ENCODE measurements at places on chromosomes 6 and 20.

DNA sequence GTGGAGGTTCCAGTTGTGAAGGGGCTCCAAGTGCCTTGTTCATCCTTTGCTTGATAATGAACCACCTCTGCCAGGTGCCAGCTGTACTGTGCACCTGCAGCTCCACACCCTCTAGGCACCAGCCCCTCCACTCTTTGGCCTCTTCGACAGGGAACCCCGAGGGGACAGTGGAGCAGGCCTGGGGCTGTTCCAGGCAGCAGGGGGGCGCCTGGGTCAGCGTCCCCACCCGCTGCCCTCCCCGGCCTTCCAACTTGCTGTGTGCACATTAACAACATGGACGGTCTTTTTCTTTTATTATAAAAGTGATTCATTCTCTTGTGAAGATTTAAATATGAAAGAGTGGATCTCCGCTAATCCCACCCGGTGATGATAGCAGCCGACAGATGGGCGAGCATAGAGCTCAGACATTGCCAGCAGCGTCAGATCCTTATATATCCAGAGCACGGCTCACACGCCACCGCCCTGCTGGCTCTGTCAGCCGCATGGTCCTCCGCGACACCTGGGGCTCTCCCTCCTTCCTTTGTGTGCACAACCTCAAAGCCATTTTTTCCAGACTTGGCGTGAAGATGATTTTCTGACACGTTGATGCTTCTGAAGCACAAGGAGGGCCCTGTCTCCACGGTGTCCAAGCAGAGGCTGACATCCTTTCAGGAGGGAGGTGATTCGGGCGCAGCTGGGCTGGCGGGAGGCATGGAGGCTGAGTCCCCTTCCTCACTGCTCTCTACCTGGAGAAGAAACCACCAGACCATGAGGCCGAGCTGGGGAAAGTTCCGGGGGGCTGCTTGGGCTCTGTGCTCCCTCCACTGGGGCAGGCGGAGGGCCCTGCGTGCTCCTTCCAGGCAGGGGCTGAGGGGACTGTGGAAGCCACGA is 22.2 kb upstream of the MRGBP start:
- DNase-seq = no peak

DNA sequence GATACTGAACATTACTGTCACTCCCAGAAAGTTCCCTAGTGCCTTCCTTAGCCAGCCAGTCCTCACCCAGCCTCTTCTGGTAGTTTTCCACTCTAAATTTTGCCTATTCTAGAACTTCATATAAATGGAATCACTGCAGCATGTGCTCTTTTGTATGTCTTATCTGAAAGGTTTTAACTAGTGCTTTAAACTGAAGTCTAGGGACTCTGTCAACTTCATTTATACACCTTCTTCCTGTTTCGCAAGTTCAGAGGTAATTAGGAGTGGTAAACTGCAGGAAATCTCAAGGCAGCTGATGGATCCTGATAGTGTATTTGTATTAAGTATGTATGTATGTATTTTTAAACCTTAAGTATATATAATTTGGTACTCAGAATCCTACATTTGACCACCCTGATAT is 94.3 kb downstream of the TCP11 start:
- no peak for DNase-seq

DNA sequence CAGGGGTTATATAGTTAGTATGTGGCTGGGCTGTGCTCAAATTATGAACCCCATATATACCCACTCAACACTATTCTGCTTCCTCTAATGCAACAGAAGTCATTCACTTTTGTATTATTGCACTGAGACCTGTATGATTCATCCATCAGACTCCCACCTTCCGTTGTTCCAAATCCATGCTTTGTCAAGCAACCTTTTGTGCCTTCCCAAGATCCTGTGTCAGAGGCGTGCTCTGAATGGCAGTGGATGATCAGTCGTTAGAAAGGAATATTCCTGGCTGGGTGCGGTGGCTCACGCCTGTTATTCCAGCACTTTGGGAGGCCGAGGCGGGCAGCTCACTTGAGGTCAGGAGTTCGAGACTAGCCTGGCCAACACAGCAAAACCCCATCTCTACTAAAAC is 103.2 kb downstream of the SH3BGRL2 start:
- no peak for DNase-seq

- no peak for DNase-seq
Observed at GRCh38 chr6:17865798-17866725, 121.4 kb downstream of the KIF13A start.

GRCh38 chr20:20303742-20304141 is 64.2 kb upstream of the INSM1 start:
- no peak for DNase-seq

DNA sequence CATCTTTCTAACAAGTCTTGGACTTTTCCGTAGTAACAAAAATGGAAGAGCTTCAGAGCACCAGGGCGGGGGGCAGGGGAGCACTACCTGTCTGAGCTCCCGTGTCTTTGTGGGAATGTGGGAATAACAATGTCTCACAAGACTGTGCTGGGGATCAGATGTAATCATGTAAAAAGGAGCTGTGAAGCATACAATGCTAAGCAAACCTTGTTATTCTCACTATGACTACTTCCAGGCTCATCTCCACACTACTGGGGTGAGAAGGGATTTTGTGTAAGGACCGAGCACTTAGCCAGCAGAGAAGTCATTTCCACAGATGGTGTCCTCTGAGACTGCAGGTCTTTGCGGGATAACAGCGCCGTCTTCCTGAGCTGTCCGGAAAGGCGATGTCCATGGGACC is 27.1 kb downstream of the PRR18 start:
- DNase-seq = no peak

DNA sequence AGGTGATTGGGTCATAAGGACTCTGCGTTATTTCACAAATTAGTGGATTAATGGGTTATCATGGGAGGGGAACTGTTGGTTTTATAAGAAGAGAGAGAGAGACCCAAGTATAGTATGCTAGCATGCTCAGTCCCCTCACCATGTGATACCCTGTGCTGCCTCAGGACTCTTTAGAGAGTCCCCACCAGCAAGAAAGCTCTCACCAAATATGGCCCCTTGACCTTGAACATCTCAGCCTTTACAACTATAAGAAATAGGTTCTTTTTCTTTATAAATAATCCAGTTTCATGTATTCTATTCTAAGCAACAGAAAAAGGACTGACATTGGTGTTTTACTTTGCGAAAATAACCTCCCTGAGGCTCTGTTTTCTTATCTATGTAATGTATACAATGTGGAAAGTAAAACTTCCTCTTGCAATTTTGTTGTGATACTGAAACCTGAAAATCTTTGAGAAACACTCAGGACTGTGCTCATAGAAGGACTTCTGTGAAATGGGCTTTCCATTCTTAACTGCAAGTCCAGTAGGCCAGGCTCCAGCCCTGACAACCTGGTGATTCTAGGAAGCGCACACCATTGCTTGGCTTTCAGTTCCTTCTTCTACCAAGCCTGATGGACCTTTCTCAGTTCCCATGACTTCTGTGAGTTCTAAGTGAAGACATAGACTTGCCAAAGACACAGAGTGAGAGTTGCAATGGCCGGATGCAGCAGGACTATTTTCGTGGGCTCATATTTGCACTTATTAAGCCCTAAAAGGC is 21.9 kb downstream of the SIRPD start:
- DNase-seq = no peak

GRCh38 chr6:104201557-104201956 is 658.2 kb downstream of the HACE1 start:
- no peak for DNase-seq

- no peak for DNase-seq
Observed at GRCh38 chr6:83378621-83379388, 52.0 kb downstream of the ME1 start.

GRCh38 chr20:17369506-17369905 is 142.7 kb downstream of the PCSK2 start:
- DNase-seq = no peak

GRCh38 chr20:37822141-37822601 is 80.8 kb upstream of the VSTM2L start:
- no peak for DNase-seq

DNA sequence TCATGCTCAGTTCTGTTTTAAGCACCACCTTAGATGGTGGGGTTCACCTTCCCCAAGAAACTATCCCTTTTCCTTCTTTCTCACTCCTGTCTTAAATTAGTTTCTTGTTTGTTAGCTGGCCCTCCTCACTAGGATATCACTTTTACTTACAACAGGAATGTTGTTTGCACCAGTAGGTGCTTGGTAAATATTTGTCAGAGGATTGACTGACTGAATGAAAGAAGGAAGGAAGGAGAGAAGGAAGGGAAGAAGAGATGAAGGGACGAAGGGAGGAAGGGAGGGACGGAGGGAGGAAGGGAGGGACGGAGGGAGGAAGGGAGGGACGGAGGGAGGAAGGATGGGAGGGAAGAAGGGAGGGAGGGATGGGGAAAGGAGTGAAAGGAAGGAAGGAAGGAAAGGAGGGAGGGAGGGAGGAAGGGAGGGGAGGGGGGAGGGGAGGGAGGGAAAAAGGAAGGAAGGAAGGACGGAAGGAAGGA is 505 bp upstream of the KCNK15 start:
- no peak for DNase-seq

DNA sequence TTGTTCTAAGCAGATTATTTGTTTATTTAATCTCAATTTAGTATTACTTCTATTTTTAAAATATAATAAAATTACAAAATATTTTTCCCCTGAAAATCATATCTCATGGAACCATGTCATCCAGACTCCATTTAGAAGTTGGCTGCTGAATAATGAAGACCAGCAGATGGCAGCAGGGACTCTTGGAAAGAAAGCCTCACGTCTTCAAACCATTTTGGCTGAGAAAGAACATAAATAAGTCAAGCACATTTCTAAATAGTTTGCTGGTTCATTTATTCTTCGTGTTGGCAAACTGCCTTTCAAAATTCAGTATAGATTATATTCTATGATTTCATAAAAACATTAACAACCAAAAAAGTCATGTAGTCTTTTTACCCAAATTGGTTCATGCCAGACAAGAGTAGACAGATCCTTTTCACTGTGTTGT is 71.7 kb downstream of the RCAN2 start:
- DNase-seq = peak; percentile 4

DNA sequence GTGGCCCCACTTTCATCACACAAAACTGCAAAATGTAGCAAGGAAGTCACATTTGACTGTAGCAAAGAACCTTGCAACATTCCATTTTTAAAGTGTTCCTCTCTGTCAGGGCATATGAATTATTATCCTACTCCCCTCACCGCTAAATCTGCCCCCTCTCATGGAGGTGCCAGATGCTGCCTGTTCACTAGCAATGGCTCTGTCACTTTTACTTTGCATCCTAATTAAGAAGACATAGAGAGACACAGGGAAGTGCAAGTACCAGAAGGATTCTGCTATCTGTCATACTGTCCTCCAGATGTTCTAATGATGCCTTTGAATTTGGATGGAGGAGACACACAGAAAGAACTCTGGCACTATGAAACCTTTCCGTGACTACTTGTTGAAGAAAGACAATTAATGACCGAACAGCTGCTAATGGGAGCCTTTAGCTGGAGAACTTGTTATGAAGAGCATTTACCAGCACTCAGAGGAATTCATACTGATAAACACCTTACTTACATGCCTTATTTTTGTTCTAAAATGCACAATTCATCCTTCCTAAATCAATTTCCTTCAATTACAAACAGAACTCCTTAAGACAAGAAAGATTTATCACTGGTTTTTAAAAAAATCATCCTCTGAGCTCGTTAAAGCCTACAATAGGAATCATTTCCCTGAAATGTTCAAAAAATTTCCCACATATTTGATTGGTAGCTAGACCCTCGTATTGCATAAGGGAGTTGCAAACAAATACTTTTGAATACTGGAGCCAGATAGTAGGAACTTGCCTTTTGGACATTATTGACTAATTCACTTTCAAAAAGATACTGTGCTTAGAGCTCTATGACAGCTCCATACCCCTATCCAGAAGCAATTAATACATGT is 292.6 kb downstream of the UBE3D start:
- no peak for DNase-seq

GRCh38 chr6:36353411-36353915 is 16.8 kb upstream of the BNIP5 start:
- DNase-seq = no peak

- DNase-seq = no peak
Observed at GRCh38 chr6:154304191-154304590, 52.4 kb downstream of the IPCEF1 start.

DNA sequence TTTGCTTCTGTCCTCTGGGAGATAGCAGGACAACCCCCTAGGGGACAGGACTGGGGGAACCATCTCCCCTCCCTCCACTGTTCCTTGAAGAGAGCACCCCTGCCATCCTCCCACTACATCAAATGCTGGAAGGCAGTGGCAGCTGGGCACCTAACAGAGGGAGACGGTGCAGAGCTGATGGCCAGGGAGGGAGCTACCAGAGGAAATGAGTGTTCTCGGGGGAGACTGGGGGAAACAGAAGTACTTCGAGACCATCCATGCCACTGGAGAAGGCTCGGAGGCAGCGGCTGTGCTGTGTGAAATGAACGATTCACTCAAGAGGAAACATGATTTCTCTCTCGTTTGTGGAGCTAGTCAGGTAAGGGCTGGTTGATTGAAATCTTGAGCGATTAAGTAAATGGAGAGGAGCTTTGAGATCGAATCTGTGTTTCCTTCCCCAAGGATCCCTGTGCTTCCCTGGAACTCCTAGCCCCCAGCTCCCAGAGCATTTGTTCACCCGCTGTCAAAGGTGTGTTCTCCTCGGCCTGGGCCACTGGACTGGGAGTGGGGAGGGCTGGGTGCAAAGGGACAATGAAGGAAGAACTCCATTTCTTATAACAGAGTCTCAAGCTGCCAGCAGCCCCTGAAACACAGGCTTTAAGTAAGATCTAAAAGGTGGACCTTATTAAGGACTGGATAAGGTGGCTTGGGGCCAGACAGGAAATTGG is 261.3 kb upstream of the MOCS1 start:
- no peak for DNase-seq

DNA sequence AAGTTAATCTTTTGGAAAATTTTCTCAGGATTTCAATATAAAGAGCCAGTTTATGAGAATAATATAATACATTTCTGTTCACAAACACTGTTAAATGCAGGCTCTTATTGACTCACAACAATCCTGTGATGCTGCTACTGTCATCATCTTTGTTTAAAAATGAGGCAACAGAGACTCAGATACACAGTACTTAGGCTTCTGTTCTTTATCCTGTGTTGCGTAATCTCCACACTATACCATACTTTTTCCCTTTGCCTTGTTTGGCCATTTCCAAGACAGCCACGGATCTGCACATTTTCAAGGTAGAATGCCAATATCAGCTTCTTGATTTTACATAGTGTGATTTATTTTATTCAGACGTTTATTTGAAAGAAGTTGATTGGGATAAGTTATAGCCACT is 699.0 kb upstream of the CITED2 start:
- DNase-seq = no peak

DNA sequence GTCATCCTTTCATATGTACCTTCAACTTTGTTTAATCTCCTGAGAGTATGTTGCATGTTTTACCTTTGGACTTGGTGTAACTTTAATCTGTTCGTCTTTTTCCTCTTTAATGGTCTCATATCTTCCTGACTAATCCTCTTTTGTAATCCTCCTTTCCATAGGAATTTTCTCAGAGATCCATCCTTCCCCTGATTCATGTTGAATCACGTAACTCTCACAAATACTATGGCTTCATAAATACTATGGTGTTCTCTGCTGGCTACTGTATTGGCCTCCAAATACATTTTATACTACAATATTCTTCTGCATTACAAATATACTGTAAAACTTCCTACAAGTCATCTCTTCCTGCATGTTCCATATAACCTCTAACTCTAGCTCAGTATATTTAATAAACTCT is 317.7 kb upstream of the ADGRB3 start:
- no peak for DNase-seq

- no peak for DNase-seq
Observed at GRCh38 chr6:27791182-27791943, 120.8 kb downstream of the OR2B2 start.

GRCh38 chr6:169555971-169556617 is 145.7 kb downstream of the WDR27 start:
- no peak for DNase-seq

Data from CMK (cell line).